ENCODE measurements at places on chromosomes 2 and 18.
A peak's percentile ranks its signal among the peaks of the same experiment; 100 is the strongest.

GRCh38 chr18:58191626-58192025 is 147.6 kb downstream of the NEDD4L start:
- no peak for DNase-seq

- no peak for DNase-seq
Measured at GRCh38 chr2:172861656-172862476, 126.2 kb downstream of the RAPGEF4 start.

DNA sequence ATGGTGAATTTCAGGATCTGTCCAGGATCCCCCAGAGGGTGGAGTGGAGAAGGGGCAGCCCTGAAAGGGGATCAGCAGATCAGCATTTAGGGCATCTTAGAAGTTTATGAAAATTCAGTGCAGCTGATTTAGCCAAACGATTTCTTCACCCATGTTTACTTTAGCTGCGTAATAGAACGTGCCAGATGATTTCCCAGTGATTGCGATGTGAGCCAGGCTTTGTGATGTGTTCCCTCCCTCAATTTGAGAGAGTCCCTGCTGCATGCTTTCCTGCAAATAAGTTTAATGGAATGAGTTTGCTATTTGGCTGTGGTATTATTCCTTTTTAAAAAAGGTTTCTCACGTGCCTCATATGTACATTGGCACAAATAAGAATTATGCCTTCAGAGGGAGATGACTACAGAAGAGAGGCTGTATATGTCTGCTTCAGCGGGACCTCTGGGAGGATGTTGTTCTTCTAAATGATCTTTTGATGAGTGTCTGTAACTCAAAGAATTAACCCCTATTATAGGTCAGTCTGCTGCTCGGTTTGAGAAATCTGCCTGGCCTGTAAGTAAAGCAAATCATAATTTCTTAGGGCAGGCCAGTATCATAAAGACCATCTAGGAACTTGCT is 111.9 kb downstream of the MRO start:
- no peak for DNase-seq

- DNase-seq: no peak
Measured at GRCh38 chr2:175003875-175004729, 1.1 kb downstream of the CHN1 start.

- no peak for DNase-seq
Measured at GRCh38 chr2:216632952-216633615, at the start of gene IGFBP2. IGFBP2 (plus strand) TSS chr2:216633420; CDS start chr2:216633524, 104 bp downstream.

- DNase-seq: no peak
Measured at GRCh38 chr2:8252997-8253694, 428.7 kb upstream of the ID2 start.

- no peak for DNase-seq
Measured at GRCh38 chr18:32598144-32598543, 127.5 kb upstream of the GAREM1 start.

- peak; percentile 56 for DNase-seq
Measured at GRCh38 chr2:96801005-96801785, 14.9 kb upstream of the CNNM3 start.

- no peak for DNase-seq
Measured at GRCh38 chr2:96623116-96623515, 15.0 kb downstream of the KANSL3 start.

- no peak for DNase-seq
Measured at GRCh38 chr2:236217926-236218325, 46.3 kb downstream of the ASB18 start.

GRCh38 chr2:10038716-10039115 is 4.6 kb upstream of the KLF11 start:
- no peak for DNase-seq

DNA sequence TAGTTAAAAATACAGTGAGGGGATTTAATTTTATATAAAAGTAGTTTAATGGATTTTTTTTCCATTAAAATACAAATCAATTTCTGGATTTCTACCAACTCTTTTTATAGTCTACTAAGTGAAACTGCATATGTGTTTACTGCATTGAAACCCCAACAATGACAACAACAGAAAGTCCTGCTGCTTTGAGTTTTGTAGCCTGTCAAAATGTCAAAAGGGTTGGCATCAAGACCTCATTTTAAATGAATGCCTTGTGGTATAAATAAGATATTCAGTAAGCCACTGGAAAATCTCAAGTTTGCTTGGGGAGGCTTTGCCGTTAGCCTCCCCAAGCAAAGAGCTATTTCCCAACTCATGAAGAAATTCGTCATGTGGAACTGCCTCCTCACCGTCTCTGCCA is 440.3 kb upstream of the HNMT start:
- no peak for DNase-seq

- DNase-seq: no peak
Measured at GRCh38 chr2:101803945-101804696, 106.6 kb downstream of the MAP4K4 start.

DNA sequence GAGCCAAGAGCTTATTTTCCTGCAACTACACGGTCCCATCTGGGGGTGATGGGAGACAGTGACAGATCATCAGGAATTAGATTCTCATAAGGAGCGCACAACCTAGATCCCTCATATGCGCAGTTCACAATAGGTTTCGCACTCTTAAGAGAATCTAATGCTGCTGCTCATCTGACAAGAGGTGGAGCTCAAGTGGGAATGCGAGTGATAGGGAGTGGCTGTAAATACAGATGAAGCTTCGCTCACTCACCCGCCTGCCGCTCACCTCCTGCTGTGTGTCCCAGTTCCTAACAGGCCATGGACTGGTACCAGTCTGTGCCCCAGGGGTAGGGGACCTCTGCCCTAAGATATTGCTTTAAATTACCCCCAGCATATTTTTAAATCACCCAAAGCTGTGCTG is 10.8 kb downstream of the LRRFIP1 start:
- DNase-seq: no peak

- no peak for DNase-seq
Measured at GRCh38 chr2:171811245-171811628, 82.8 kb downstream of the SLC25A12 start.

GRCh38 chr2:237867465-237867864 is 8.0 kb downstream of the RAMP1 start:
- DNase-seq: no peak

DNA sequence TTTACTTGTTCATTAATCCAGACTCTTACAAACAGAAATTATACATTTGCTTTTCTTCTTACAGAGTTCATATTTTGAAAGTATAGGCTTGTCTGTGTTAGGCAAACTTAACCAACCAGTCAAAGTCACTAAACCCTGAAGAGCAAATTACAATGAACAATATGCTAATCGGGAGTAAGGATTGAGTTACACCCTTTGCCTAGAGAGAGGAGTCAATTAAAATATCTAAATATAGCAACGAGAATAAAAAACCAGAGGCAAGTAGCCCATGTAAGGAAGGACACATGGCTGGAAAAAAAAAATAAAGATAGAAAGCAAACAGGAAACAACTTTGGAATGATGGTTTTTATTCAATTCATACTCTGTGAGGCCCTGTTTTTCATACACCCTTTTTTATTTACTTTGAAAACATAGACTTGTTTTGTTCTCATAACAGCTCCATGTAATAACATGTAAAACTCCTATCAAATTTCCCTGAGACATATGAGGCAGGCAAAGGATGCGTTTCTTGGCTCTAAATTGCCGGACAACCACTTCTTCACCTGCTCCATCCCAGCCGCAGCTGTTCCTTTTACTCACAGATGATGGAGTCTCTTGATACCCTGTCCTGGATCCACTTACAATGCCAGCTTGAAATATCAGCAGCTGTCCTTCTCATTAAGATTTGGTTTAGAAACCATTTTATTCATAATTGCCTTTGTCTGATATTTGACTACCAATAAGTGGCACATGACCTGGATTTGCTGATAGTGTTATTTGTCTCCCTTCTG is 767.7 kb upstream of the GCFC2 start:
- DNase-seq: no peak

DNA sequence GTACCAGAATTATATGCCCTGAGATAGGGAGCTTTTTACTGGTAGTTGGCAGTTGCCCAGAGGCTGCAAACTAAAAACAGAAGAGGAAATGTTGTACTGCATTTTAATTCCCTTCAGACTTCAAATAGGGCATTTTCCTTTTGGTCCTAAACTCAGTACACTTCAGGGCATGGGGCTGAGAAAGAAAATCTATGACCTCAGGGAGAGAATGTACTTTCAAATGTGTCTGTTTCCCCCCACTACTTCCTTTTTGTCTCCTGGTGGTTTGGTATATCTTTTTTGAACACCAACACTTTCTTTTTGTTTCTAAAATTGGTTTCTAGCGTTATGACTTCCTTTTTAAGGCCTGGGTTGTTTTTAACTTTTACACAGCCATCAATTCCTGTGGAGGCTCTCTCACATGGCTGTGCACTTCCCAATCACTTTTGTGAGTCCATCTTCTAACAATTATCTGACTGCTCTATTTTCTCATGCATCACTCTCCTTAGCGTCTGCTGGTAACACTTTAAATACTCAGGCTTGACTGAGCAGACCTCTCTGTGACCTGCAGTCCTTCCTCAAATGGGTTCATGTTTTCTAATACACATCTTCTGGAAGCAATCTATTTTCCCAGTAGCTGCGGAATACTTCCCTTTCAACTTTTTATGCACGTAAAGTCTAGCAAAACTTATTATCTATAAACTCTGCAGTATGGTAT is 596.0 kb downstream of the LRP1B start:
- DNase-seq: no peak

DNA sequence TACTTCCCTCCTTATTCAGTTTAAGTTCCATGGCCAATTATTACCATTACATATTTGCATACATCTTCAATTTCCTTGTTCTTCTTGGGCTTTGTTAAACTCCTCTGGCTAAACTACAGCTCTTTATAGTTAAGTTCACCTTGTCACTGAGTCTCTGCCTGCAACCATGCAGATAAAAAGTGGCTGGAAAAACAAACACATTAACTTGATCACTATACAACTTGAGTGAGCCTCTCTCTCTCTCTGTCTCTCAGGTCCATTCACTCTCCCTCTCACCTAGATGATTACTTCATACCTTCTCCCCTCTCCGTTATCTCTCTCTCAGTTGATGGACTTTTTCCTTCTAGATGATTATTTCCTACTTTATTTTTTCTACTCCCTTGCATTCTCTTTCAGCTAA is 30.3 kb downstream of the GCFC2 start:
- no peak for DNase-seq

- DNase-seq: no peak
Measured at GRCh38 chr18:32732165-32732564, 40.7 kb downstream of the KLHL14 start.

- no peak for DNase-seq
Measured at GRCh38 chr18:48896875-48897511, 53.8 kb downstream of the SMAD7 start.

- peak; percentile 26 for DNase-seq
Measured at GRCh38 chr2:26245231-26245732, 543 bp downstream of the HADHB start.

DNA sequence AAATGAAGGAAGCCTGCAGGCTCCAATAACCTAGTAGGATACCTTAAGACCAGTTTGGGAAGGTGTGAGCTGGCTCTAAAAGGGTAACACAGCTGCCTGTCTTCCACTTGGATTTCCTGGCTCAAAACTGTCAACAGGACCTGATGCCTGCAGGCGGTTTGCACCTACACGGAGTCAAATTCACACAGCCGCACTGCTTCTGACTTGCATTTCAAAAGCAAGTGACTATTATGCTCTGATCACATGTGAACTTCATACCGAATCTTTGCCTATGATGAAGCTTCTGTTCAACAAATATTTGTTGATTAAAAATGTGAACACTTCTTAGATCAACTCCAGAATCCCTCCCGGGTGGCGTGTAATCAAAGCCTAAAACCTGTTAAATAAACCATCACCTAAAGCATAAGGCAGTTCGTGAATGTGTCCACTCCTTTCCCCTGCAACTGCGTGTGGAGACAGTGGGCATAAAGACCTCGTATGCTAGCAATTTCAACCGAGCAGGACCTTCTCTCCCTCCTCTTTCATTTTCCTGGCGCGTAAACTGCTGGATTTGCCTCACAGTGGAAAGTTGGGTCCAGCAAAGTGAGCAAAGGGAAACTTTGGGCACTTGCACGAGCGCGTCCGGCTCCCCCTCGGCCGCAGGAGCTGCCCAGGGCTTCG is 784 bp downstream of the CRACDL start:
- DNase-seq: no peak

- no peak for DNase-seq
Measured at GRCh38 chr2:54640834-54641540, 82.5 kb upstream of the EML6 start.

DNA sequence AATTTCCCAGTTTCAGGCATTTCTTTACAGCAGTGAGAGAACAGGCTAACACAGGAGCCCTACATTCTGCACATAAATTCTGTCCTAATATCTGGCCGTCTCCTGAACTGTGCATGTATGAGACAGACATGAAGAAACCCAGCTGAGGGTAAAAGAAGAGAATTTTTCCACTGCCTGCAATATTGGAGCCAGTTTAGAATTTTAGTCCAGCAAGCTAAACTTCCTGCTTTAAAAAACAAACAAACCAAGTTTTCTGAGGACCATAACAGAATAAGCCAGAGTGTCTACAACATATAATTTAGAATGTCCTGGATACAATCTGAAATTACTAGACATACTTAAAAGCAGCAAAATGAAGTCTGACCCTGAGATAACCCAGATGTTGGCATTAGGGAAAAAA is 215.1 kb upstream of the KLHL29 start:
- no peak for DNase-seq

DNA sequence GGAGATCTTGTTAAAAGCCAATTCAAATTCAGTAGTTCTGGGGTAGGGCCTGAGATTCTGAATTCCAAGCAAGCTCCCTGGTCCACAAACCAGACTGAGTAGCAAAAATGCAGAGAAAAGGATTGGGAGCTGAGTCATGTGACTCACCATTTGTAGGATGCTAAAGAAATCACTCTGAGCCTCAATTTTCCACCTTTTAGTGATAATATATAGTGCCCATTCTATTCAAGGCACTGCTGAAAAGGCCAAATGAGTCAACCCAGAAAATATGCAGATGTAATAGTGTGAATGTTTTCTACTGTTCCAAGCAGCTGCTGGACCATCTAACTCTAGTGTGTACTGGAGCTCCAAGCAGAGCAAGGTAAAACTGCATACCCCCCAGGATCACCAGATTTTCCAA is 47.2 kb downstream of the SLC14A2 start:
- no peak for DNase-seq

- DNase-seq: no peak
Measured at GRCh38 chr2:106138543-106139237, 55.4 kb downstream of the UXS1 start.

- DNase-seq: no peak
Measured at GRCh38 chr18:36525913-36526312, 228.4 kb downstream of the FHOD3 start.

- DNase-seq: no peak
Measured at GRCh38 chr2:117967977-117968718, 45.7 kb downstream of the CCDC93 start.

DNA sequence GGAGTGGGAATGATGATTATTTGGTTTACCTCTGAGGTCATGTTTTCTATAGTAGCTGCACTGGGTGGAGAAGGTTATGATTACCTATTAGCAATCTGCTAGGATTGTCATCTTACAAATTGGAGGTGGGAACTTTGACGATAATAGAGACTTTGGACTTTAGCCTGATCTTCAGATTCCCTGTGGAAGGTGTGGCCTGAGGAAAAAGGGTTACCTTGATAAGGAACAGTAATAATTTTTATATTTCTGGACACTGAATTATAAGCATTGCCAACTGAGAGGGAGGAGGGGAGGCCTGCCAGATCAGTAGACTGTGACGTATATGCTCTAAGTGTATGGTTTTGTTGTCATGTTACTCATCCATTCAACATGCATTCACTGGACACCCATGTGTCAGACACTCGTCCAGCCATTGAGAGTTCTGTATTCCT is 183.4 kb upstream of the FOSL2 start:
- no peak for DNase-seq
